ENCODE measurements at places on chromosomes 1 and 21. TPM values are rescaled to one million over a fixed set of nuclear protein-coding genes. Genes with fewer than 3 reads are reported as not detected.

DNA sequence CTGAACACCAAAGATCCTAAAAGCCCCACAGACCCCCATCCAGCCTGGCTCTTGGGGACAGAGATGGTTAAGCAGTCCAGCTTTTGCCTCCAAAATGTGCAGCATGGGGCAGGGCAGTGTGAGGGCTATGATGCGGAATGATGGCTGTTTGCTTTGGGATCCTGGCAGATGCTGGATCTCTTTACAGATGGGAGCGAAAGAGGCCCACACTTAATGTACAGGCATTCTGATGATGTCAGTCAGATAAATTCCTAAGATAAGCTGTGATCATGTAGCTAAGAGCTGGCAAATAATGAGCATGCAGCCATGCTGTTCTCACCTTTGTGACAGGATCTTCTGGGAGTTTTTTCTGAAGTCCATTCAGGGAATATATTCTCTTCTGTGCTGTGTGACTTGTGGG, 17.6 kb upstream of the KCNQ4 start:
- DNase-seq = no peak

DNA sequence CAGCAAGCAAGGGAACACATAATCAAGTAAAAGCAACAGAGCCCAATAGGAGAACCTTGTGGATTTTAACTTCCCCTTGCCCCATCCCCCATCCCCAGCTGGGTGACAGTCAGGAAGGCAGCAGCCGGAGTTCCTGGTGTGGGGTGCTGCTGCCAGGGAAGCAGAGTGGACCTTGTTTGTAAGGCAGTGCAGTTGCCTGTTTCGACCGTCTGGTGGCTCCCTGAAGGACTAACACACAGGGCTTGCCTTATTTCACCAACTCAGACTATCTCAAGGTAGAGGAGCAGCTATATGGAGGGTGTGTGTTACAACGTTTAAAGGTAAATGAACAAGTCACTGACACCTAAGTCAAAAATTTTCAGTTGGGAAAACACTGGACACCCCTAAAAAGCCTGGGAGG, 6.6 kb downstream of the KRTAP10-8 start:
- no peak for DNase-seq

DNA sequence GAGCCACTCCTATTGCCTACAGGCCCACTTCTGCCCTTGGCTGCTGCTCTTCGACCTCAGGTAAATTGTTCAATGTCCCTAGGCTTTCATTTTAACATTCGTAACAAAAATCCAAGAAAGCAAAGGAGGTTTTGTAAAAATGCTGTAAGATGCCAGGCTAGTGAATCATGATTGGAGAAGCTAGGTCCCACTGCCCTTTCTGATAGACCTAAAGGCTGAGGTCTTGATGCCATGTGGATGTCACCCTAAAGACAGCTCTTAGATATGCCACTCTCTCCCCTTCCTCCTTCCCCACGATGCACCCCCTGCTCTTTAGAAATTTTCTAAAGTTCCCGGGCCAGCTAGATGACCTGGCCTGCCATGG, 9.9 kb upstream of the TMEM39B start:
- DNase-seq = no peak

GRCh38 chr21:34180826-34181359, 107.5 kb downstream of the MRPS6 start:
- DNase-seq = no peak

- no peak for DNase-seq
Measured at GRCh38 chr1:36411674-36412648, 14.3 kb upstream of the LSM10 start.

DNA sequence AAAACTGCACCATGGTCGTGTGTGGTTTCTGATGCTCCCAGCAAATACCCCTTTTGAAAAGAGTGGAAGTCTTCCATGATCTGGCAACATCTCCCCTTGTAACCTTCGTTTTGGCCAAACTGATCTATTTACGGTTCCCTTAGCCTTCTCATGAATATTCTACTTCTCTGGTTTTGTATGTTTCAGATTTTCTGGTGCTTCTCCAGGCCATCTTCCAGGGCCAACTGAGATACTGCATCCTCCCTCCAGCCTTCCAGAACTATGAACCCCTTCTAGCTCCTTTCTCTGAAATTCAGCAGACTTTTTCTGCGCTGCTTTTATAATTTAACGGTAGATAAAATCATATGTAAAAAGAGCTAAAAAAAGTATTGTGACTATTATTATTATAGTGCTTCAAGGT, 97.7 kb downstream of the XCL2 start:
- DNase-seq = no peak

The GUCA2A gene
- total RNA-seq = not detected

The UTS2 gene
- not detected for total RNA-seq

The OLIG2 gene
- not detected for total RNA-seq

The SIK1 gene
- 12.1 TPM for total RNA-seq

The PALMD gene
- total RNA-seq = 56.5 TPM
